ENCODE measurements at places on chromosomes 1 and 21.

DNA sequence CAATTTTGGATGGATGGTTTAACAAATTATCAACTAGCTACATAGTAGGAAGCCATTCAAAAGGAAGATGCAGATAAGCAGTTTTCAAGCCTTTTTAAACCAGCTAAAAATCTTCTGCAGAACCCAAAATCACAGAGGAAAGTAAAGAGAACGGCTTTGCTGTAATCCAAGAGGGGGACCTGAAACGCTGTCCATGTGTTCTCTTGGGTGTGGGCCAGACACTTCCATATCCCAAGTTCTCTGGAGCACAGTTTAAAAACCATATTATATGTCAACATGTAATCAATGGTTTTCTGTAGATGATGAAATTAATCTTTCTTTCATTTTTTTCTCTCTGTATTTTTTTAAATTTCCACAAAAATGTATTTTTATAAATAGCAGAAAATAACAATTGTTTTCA, 90.5 kb downstream of the SELENOF start:
- no peak for DNase-seq

- DNase-seq, result no peak
Measured at GRCh38 chr1:46679789-46680573, 8.3 kb downstream of the TEX38 start.

GRCh38 chr1:108852221-108852975, 4.5 kb downstream of the AKNAD1 start:
- DNase-seq, result no peak

DNA sequence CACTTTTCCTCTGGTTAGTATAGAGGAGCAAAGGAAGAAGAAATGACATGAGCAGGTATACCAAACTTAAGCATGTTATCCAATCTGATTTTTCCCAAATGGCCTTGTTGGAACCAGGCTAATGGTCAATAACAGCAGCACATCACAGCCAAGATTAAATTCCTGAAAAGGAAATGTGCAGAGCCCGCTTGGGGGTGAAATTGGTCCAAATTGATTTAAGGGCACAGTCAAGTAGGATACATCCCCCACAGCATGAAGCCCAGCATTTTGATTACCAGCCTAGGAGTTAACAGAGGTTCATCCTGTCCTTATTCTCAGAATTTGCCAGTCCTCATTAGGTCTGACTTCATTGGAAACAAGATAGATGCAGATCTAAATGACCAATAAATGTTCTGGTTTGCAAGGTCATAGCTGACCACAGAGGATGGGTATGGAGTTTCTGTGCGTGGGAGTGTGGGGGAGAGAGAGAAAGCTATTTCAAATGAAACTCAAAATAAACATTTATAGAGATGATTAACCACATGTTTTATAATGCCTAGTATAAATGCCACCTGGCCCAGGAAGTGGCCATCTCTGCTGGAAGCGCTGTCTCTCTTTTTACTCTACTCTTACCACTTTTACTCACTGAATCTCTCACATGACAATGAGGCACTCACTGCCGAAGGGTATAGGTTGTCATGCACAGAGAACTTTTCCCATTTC, 38.7 kb downstream of the RGS5 start:
- DNase-seq, result no peak

DNA sequence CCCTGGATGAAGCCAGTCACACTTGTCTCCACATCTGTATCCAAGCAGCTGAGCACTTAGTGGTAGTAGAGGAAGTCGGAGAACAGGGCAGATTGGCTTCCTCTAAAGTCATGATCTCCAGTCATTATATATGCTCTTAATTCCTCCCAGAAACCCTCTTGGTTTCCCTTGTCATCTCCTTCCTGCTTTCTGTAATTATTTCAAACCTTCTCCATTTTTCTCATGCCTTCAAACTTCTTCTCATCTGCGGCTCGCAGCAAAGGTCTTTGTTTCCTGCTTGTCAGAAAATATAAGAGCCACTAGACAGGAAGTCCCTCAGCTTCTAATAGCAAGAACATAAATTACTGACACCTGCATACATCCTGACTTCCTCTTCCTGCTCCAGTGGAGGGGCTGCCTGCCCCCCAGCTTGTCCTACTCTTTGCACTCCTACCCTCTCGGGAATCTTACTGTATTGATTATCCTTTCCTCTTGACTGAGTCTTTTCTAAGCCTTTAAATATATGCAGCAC, 124.6 kb upstream of the NGF start:
- no peak for DNase-seq

GRCh38 chr1:228265167-228265566, 57.3 kb downstream of the OBSCN start:
- no peak for DNase-seq

DNA sequence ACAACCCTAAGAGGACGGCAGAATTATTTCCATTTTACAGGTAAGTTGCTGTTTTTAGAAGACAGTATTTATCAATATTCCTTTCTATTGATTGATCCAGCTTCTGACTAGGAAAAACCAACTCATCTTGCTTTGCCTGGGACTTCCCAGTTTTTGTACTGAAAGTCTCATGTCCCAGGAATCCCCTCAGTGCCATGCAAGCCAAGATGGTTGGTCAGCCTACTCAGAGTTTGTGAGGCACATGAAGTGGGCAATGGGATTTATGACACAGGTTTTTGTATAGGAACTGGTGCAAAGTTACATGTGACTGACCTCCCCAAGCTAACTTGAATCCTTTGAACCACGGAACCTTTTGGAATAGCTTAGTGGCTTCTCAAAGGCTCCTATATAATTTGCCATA, 45.5 kb downstream of the GNG12 start:
- DNase-seq, result no peak

DNA sequence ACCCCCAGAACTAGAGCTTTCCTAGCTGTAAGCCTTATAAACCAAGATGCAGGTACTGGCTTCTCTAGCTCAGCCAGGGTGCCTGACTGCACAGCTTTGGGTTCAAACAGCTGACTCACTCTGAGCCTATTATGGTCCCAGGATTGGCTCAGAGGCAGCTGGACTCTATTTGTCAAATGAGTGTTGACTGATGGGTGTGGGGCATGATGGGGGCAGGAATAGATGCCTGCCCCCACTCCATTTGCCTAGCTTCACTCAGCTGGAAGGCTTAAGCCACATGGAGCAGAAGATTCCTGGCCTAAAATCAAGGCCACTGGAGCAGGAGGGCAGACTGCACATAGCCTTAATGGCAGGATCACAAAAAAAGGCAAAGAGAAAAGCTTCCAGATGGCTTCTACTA, 90.5 kb downstream of the PIK3R3 start:
- DNase-seq, result no peak

DNA sequence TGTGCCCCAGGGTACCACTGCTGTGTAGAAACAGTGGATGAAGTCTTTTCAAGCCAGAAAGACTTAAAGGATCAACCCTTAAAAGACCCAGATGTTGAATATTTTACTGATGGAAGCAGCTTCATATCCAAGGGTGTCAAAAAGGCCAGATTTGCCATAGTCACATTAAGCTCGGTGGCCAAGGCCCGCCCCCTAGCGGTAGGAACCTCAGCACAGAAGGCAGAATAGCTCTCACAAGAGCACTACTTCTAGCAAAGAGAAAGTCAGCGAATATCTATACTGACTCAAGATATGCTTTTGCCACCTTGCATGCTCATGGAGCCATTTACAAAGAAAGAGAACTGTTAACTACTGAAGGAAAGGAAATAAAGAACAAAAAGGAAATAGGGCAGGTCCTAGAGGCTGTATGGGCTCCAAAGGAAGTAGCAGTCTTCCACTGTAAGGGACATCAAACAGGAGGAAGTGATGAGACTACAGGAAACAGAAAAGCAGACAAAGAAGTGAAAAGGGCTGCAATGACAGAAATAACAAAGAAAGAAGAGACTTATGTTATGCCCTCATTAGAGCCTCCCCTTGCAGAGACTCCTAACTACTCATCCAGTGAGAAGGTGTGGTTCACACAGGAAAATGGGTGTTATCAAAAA, 90.5 kb downstream of the LIPI start:
- DNase-seq, result peak; percentile 24

DNA sequence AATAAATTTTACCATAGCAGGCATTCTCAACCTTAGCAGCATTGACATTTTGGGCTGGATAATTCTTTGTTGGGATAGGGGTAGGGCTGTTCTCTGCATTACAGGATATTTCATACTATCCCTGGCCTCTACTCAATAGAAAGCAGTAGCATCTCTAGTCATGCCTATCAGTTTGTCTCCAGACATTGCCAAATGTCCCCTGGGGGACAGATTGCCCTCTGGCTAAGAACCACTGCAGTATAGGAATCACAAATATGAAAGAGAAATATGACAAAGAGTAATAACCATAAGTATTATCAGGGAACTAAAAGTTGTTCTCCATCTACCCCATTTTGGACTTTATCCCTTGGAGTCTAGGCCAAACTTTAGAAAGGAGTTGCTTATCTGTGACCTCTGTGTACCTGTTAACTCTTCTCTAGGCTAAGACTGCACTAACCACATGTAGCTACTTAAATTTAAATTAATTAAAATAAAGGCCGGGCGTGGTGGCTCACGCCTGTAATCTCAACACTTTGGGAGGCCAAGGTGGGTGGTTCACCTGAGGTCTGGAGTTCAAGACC, 76.1 kb downstream of the AGO3 start:
- DNase-seq, result no peak

DNA sequence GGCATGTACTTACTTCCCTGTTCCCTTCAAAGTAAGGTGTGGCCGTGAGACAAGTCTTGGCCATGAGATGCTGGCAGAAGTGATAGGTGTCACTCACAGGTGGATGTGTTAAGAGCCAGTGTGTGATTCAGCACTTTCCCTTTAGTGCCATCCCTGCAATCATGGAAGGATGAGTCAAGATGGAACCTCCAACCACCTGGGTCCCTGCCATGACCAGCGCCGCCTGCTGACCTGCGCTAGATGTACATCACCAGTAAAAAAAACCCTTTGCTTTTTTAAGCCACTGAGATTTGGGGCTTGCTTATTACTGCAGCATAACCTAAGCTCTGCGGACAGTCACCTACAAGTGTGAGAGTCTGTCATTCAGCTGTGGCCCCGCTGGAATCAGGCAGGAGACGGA, 71.7 kb downstream of the TOMM20 start:
- DNase-seq, result no peak

GRCh38 chr21:28455253-28455600, 537.5 kb downstream of the LTN1 start:
- no peak for DNase-seq

DNA sequence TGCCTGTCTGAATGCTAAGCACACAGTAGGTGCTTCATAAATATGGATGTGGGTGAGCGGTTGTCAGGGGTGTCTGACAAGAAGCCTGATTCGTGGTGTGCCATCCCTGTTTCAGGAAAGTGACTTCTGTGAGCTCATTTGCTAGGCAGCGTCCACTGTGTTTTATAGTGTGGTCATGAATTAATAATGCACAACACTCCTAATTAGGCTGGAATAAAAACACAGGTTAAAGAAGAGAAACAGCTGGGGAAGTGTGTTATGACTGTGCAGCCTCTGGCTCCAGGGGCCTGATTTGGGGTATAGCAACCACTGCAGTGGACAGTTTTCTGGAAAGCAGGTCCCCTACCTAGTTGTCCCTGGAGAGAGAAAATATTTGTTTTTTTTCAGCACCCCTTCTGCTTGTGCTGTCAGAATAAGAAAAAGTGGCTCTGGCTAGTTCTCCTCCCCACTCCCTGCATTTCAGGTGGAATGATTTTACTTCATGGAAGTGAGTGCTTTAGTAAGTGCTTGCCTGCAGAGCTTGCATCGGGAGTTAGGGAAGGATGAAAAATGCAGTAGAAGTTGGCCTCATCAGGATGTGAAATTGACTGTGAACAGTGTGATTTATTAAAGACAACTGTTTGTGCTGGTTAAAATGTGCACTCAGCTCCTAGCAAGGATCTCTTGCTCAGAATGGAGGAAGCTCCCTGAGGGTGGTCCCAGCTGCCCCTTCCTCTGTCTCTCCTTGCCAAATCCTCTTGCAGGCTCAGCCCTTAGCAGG, 333.8 kb downstream of the HHAT start:
- DNase-seq, result no peak
